ENCODE measurements at places on chromosomes 1 and 21. TPM values are rescaled to one million over a fixed set of nuclear protein-coding genes. Genes with fewer than 3 reads are reported as not detected.
A peak's percentile ranks its signal among the peaks of the same experiment; 100 is the strongest.

DNA sequence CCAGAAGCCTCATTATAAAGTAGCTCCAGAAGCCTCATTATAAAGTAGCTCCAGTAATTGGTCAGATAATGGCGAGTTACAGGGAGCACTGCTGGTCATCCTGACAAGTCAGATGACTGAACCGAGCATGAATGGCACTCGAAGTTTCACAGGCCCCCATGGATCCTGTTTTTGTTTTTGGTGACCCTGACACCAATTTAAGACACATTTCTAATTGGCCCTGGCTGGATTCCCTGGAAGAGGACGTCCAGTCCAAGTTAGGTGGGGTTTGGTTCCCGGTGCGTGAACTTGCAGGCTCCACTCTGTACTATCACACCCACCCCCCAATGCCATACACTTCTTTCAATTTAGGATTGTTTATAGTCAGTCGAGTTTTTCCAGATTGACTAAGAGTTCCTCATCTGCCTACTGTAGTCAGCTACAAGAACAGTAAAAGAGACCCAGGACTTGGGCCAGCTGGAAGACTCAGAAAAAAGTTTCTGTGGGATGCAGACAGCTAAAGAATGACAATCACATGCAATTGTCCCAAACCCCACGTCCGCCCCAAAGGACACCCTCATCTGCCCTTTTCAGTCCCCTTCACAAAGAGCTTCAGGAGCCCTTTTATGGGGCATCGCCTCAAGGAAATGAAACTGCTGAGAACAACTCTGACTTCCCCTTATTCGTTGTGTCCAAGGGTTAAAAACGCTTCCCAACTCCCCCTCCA is 2.7 kb downstream of the DHRS3 start:
- no peak overlapping the region for H3K27ac ChIP-seq
- no peaks in the 10 kb centered on the region for H3K27me3 ChIP-seq
- peaks cover 2% of the 10 kb centered on the region for H3K36me3 ChIP-seq
- H3K4me1 ChIP-seq: peaks cover 14% of the 10 kb centered on the region

GRCh38 chr1:58568271-58568860 is 8.7 kb downstream of the TACSTD2 start:
- no peak for DNase-seq
- no peaks in the 10 kb centered on the region for H3K4me1 ChIP-seq
- no peaks in the 10 kb centered on the region for H3K27me3 ChIP-seq
- H3K27ac ChIP-seq: no peak overlapping the region
- no peak overlapping the region for H3K4me3 ChIP-seq

Gene KPRP
- total RNA-seq: not detected

Gene HTR6
- total RNA-seq: 0.69 TPM

DNA sequence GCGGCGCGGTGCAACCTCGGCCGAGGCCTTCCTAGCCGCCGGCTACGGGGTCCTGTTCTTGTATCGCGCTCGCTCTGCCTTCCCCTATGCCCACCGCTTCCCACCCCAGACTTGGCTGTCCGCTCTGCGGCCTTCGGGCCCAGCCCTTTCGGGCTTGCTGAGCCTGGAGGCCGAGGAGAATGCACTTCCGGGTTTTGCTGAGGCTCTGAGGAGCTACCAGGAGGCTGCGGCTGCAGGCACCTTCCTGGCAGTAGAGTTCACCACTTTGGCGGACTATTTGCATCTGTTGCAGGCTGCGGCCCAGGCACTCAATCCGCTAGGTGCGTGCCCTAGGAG is 379 bp downstream of the PPCS start:
- peak overlapping the region; percentile 88 for H3K4me3 ChIP-seq
- no peak for DNase-seq
- H3K4me1 ChIP-seq: no peaks in the 10 kb centered on the region
- H3K27ac ChIP-seq: peak overlapping the region; percentile 71
